ENCODE measurements at places on chromosomes 4 and X.

- DNase-seq: no peak
Observed at GRCh38 chr4:5808081-5808741, 84.7 kb downstream of the CRMP1 start.

- DNase-seq: no peak
Observed at GRCh38 chr4:17546222-17546621, 30.8 kb upstream of the LAP3 start.

GRCh38 chr4:2186133-2186864 lies 55.6 kb downstream of the HAUS3 start:
- DNase-seq: peak; percentile 5

GRCh38 chrX:25721564-25721963 lies 416.6 kb upstream of the MAGEB18 start:
- no peak for DNase-seq

DNA sequence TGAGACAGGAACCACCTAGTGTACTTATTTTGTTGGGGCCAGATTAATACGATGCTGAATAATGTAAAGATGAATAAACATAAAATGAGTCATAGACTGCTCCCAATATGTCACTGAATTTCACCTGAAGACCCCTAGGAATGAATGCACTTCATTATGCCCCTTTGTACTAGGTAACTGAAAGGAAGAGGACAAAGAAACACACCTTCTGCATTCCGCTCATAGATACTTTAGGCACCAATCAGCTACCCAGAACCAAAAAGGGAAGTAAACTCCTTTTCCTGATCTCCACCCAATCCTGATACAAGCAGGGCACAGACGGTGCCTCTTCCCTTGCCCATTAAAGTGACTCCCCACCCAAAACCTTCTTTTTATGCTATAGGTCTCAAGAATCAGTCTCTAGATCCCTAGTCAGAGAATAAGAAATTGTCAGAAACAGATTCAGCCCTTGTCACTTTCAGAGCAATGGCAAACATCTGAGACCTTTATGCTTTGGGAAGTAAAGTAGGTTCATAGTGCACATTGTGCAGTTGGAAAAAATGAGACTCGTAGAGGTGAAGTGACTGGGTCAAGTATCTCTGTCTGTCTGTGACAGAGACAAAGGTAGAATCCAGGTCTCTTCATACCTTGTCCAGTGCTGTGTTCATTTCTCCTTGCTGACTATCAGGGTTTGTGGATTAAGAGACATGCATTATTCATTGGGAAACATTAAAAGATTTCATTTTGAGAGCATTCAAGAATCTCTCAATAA lies 2.3 kb downstream of the GPR174 start:
- DNase-seq: no peak

GRCh38 chr4:114136069-114136468 lies 156.6 kb upstream of the ARSJ start:
- no peak for DNase-seq

DNA sequence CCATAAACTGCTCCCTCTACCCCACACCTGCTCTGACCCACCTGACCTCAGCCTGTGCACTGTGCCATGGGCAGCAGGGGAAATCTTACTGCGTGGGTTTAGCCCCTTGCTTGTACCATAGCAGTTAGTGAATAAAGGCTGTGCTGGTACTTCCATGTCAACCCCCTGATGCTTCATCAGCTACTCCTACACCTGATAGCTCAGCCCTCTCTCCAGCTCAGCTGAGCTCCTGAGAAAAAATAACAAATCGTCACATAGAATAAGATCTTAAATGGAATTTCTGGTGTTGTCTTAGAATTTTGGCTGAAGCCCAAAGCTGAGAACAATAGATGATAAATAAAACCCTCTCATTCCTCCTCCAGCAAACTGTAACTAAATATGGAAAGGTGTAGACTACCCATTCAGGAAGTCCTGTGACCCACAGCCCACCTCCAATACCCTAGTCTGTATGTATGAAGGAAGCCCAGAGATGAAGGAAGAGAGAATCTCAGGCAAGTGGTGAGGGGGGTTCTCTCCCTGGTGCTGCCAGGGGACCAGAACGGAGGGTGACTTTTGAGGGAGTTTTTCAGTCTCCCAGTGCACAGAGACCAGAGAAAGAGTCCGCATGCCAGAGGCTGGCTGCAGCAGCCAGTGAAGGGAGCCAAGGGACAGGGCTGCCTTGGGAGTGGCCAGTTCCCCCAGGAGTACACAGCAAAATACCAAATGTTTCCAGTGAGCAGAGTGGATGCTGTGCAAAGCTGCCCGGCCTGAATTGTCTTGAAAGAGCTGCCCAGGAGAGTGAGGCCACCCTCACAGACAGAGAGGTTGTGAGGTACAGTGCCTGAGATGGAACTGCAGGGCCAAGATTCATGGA lies 227.3 kb downstream of the QDPR start:
- DNase-seq: no peak

GRCh38 chr4:13527192-13527980 lies 16.9 kb downstream of the NKX3-2 start:
- DNase-seq: no peak

- no peak for DNase-seq
Observed at GRCh38 chrX:39985551-39985950, 112.2 kb downstream of the BCOR start.

DNA sequence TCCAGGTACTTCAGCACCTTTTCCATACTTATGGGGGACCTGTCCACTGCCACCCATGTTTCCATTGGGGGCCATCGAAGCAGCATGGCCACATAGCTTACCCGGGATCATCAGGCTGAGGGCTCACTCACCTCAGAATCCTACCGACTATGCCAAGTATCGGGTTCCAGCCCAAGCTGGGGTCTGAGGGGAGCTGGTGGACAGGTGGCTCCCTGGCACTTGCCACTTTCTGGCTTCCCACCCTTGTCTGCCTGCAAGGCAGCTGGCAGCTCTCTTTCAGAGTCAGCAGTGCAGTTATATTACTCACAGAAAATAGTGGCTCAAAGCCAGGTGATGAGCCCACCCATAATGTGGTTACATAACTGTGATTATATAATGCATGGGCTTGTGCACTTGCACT lies 1153.8 kb downstream of the STIM2 start:
- no peak for DNase-seq

GRCh38 chrX:37905436-37906147 lies 58.2 kb upstream of the DYNLT3 start:
- DNase-seq: no peak

- DNase-seq: peak; percentile 29
Observed at GRCh38 chrX:47743504-47743903, 84.5 kb upstream of the UXT start.

DNA sequence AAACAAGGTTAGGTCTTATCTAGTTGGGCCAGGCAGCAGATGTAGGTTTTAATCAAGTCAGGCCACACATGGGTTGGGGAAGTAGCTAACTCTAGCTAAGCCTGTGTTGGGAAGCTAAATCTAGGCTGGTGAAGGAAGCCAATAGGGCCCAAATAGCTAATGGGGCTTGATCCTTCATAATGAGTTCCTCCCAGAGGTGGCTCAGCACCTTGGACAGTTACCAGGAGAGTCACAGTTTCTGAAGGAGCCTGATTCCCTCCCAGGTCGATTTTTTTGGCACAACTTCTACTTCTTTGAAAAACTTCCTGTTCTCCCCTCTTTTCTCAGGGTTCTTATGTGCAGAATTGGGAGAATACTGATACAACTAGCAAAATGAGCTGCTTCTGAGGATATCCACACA lies 242.5 kb upstream of the PRPS2 start:
- DNase-seq: no peak

GRCh38 chr4:140308366-140309123 lies 64.9 kb upstream of the SCOC start:
- DNase-seq: no peak

DNA sequence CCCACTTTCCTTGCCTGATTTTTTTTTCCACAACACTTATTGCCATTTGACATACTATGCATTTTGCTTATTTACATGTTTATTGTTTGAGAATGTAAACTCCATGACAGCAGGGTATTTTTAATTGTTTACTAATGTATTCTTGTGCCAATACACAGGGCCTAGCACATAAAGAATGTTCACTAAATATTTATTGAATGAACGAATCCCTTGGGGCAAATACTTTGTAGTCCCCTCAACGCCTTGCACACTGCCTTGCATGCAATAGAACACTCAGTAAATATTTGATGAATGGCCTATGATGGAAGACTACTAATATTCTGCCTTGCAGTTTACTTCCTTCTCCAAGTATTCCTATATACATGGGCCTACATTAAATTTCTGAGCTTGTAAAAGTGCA lies 1.4 kb upstream of the PRPS1 start:
- DNase-seq: no peak

DNA sequence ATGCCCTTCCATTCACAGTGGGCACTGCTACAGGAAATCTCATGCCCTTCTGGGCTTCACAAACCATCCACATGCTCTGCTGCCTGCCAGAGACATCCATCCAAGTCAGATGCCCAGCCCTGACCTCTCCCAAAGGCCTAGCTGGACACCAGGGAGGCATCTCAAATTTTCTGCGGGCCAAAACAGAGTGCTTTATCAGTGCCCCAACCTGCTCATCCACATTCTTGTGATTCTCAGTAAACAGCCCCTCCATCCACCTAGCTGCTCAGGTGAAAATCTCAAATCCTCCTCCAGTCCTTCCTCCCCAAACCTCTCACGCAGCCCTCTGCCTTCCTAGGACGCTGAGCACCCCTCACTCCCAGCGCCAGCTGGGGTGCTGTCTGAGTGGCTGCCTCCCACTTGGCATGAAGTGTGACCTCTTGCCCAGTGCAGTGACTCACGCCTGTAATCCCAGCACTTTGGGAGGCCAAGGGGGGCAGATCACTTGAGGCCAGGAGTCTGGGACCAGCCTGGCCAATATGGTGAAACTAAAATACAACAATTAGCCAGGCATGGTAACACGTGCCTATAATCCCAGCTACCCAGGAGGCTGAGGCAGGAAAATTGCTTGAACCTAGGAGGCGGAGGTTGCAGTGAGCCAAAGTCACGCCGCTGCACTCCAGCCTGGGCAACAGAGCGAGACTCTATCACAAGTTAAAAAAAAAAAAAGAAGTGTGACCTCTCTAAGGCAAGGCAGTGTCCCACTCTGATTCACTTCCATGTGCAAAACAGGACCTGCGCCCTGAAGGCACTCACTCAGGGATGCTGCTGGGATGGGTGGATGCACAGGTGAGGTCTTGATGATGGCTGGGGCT lies 1.7 kb upstream of the AFAP1 start:
- DNase-seq: no peak

DNA sequence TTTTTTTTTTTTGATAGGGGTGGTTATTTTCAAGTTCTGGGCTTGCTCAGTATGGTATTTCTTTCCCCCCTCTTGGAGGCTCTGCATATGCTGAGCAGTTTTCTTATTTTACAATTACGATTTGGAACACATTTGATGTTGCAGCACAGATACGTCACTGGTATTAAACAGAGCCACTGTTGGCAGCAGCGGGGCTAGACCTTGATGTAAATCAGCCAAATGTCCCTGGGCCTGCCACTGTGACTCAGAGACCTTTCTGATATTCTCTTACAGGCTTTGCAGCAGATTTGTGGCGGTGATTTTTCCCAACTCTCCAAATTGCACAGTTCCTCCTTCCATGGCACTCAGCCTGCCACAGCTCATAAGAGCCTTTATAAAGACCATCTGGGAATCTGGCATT lies 81.1 kb downstream of the VMA21 start:
- no peak for DNase-seq

- no peak for DNase-seq
Observed at GRCh38 chr4:163966612-163967011, 472.1 kb downstream of the TMA16 start.

DNA sequence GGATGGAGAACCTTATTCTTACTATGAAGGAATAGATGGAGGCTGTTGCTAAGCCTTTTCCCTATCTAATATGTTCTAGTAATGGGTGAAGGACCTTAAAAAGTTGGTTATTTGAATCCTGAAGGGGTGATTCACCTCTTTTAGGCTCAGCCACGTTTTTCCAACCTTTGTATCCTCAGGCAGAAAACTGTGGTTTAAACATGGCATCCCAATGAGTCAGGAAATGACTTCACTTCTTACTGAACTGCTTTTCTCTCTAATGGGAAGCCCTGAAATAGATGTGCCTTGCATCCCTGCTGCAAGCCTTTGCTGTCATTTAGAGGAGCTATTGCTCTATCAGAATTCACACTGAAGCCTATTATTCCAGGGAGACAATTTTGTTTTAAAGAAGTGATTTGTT lies 191.0 kb upstream of the ARX start:
- DNase-seq: peak; percentile 55

DNA sequence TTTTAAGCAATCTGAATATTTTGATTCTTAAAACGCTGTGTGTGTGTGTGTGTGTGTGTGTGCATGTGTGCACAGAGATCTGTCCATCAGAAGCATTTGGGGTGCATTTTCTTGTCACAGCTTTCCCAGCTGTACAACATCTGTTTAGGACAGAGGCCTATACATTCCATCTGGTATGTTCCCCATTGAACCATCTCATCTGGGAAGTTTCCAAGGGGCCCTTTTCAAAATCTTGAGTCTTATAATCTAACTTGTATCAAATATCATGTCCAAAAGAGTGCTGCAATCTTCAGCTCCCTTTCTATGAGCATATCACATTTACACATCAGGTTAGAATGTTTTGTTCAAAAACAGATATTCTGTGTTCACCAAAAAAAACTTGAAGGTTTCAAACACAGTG lies 16.5 kb upstream of the MID1 start:
- no peak for DNase-seq

DNA sequence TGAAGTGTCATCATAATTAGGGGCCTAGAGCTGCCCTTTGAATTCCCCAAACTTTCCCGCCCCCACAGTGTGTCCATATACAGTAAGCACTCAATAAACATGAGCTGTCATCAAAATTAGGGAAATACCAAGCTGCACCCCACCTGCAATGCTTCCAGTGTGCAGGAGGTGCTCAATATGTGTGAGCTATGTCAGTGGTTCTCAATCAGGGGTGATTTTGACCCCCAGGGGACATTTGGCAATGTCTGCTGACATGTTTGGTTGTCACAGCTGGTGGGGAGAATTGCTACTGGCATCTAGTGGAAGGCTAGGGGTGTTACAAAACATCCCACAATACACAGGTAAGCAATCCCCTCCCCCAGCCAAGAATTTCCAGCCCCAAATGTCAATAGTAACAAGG lies 748 bp downstream of the CFP start:
- DNase-seq: no peak

DNA sequence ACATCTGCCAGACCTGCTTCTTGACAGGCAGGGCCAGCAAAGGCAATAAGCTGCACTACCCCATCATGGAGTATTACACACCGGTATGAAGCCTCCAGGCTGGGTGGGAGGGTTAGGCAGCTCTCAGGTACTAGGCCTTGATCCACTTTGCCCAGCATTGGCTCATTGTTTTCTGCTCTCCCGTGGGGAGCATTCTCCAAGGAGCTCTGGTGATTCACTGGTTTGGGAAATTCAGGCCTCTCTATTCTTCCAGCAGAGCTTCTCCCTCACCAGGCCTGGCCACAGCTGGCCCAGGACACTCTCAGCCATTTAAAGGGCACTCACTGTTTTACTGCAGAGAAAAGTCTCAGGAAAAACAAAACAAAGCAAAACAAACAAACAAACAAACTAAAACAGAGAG lies 33.0 kb downstream of the DRP2 start:
- no peak for DNase-seq

- DNase-seq: no peak
Observed at GRCh38 chr4:72997409-72997808, 72.1 kb downstream of the COX18 start.

Data from kidney epithelial cell (primary cell).